AG09319 (cell line): ENCODE measurements at places on chromosomes 12 and 14.

DNA sequence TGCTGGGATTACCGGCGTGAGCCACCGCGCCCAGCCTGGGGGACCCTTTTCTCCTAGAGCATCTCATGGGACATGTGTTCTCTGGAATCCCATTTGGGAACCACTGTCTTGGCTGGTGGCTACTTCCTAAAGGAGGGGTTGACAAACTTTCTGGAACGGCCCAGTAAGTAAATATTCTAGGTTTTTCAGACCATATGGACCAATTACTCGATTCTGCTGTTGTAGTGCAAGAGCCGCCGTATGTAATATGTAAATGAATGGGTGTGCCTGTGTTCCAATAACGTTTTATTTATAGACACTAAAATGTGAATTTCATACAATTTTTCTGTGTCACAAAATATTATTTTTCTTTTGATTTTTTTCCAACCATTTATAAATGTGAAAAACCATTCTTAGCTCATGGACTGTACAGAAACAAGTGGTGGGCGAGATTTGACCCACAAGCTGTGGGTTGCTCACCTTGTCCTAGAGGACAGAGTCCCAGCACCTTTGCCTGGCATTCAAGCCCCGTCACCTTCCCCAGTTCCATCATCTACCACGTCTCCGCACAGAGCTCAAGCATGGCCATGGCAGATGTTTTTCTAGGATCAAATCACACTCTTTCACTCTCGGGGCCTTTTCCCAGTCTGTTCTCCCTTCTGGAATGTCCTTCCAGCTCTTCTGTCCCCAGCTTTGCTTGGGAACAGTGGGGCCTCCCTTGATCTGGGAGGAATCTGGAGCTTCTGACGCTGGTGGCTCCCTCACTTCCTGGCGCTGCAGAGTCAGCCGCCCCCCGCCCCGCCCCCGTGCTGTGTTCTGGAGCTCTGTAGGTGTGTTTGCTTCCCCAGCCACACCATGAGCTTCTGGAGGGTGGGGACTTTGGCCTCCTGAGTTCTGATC lies 17.9 kb upstream of the RCOR1 start:
- DNase-seq, result no peak

GRCh38 chr12:95416111-95416636 lies 57.8 kb upstream of the METAP2 start:
- no peak for DNase-seq

DNA sequence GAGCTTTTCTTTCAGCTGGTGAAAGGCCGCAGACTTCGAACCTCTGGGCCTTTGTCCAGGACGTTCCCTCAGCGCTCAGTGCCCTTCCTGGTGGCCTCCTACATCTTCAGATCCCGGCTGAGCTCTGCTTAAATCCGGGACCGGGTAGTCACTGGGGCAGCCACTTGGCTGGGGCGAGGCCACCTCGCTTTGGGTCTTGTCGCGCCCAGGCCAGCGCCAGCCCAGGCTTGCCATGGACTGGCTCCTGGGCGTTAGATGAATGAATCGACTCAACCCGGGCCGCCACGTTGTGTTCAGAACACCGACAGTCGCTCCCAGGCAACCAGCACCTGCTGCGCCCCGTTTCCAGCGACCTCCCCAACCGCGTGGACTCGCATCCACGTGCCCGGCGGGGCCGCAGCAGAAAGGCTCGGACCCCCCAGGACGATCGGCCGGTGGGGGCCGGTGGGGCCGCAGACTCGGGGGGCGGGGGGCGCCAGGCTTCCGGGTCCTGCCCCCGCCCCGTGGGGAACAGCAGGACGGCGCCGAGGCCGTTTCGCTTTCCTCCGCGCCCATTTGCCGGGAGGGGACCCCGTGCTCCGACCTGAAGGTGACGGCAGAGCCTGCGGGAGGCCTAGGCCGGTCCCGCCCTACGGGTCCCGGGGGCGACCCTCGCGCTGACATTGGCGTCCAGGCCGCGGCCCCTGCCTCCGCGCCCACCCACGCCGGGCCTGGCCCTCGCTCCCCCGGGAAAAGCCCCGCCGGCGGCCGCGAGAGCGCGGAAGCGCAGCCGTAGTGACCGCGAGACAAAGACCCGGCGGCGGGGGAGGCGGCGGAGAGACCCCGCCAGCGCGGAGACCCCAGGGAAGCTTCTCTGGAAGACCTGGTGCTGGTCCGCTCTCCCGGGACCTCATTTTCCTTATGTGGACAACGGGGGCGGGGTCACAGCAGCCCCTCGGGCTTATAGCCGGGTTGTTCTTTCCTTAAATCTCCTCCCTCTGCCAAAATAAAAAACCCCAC lies 37.3 kb upstream of the RCOR1 start:
- no peak for DNase-seq

DNA sequence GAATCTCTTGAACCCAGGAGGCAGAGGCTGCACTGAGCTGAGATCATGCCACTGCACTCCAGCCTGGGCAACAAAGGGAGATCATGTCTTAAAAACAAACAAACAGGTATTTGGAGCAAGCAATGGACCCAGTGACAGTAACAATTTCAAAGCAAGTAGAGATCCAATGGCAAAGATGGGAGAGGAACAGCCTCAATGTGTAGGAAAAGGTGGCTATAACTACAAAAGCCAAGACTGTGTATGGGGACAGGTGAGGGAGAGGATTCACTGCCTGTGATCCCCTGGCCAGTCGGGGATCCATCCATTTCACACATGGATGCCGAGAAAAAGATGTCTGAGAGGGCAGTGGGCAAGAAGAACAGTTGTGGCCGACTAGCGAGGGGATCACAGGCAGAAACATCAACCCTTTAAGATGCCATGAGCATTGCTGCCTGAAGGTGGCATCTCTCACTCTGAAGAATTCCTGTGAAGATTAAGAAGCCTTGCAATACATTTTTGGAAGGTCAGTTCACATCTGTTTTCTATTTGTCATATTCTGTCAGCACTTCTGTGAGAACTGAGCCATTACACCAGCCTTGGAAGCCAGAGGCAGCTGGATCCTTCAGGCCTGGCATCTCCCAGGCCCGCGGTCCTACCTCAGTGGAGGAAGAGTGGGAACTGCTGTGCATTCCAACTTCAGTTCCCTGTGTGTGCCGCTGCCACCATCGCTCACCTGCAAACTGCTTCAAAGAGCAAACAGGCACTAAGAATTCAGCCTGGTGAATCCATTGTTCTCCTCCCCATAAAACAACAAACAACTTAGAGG lies 54.5 kb upstream of the FRS2 start:
- DNase-seq, result peak; percentile 86

DNA sequence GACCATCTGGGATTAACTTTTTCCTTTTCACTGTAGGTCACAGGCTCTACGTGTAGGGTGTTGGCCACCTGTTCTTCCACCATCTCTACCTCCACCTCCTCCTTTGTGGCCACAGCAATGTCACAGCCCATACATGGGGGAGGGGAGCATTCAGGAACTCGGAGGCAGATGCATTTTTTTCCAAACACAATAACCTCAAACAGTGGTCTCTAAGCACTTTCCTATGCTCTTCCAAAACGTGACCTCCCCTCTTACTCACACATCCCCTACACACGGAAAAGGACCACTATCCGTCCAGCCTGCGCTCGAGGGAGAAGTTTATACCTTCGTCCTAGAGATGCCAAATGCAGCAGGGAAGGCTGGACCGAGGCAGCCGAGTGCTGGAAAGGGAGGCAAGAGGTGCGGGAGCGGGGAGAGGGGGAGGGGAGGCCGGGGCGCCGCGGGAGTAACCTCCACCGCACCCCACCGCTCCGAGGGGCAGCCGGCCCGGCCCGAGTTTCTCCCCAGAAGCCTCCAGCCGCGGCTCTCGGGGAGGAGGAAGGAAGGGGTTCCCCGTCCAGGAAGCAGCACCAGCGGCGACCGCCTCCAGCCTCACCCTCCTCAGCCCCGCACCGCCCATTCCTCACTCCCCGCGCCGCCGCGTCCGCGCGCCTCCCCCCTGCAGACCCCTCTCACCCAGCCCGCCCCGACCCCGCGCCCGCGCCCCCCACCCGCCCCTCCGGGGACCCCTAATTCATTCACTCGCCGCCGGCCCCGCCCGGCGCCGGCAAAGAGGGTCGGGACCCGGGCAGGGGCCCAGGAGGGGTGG lies 594 bp downstream of the KRAS start:
- DNase-seq, result no peak

- DNase-seq, result no peak
These were observed 62.1 kb upstream of the HECTD1 start for GRCh38 chr14:31269634-31270195.

DNA sequence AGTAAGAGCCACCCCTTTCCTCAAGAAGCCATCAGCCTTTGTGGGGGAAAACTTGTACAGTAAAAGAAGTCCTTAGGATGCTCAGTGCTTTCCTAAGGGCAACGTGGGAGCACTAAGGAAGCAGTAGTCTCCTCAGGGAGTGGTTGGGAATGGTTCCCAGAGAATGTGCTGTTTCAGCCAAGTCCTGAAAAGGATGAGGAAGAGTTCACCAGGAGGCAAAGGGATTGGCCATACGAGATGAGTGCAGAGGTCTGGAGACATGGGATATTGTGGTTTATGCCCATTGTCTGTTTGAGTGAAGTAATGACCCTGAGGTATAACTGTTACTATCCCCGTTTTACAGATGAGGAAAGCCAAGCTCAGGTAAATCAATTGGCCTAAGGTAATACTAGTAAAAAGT lies 86.0 kb upstream of the ATF1 start:
- no peak for DNase-seq

- no peak for DNase-seq
These were observed 62.0 kb upstream of the TUNAR start for GRCh38 chr14:95814363-95815225.

- peak; percentile 71 for DNase-seq
These were observed 1036.1 kb upstream of the TMEM132C start for GRCh38 chr12:127230843-127231260.

DNA sequence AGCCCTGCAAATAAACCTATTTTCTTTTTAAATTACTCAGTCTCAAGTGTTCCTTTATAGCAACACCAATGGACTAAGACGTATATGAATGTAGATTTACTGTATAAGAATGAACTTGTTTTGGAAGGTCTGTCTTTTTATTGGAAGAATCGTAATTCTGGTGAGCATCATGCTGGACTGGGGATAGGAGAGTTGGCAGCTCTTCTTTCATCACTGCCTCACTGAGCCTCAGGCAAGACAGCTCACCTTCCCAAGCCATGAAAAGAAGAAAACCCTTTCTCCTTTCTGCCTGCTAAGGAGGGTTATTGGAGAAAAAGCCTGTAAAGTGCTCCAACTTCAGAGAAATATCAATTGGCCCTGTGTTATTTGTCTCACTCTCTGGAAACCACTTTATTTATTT lies 9.1 kb upstream of the RNF34 start:
- no peak for DNase-seq

DNA sequence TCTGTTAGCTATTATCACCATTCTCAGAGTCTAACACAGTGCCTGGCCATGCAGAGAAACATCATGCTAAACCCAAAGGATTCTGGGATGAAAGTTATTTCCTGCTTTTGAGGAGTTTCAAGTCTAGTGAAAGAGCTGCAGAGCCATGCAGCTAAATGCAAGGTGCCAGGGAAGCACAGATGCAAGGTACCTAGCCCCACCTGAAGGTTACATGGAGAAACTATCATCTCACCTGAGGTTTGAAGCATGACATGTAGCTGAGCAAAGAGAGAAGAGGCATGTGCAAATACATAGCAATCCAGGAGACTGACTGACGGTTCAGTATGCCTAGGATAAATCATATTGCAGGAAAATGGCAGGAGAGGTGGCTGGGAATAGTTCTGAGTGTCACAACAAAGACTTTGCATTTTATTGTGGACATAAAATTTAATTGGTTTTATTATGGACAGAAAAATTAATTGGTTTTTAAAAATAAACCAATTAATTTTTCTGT lies 170.4 kb downstream of the PRKD1 start:
- DNase-seq, result no peak

DNA sequence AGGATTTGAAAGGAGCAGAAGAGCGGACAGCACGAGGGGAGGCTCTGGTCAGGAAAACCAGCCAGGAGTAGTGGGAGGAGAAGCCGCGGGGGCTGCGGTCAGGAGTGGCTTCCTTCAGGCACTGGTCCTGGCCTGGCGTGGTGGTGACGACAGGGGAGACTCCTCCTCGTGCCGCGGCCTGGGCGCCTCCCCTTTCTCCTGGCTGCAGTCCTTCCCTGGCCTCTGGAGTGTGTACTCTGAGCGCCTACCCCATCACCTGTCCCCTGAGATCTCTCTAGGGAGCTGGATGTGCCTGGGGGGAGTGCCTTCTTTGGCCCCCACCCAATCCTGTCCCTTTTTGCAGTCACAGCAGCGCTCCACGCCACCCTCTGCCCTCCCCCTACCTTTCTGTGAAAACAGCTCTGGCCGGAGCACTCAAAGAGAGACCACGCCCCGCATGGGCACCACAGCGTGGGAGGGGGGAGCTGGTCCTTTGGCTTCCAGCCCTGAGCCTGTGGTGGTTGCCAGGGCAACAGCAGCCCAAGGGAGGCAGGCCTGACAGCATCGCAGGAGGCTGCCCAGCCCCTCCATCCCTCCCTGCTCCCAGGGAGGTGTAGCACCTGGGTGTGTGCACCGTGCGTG lies 125.9 kb downstream of the CALM1 start:
- no peak for DNase-seq

- DNase-seq, result no peak
These were observed 251.0 kb upstream of the FAR2 start for GRCh38 chr12:28898038-28898437.

GRCh38 chr12:55862286-55862685 lies 19.6 kb upstream of the MMP19 start:
- no peak for DNase-seq

GRCh38 chr12:132600048-132601032 lies 10.0 kb downstream of the LRCOL1 start:
- no peak for DNase-seq

DNA sequence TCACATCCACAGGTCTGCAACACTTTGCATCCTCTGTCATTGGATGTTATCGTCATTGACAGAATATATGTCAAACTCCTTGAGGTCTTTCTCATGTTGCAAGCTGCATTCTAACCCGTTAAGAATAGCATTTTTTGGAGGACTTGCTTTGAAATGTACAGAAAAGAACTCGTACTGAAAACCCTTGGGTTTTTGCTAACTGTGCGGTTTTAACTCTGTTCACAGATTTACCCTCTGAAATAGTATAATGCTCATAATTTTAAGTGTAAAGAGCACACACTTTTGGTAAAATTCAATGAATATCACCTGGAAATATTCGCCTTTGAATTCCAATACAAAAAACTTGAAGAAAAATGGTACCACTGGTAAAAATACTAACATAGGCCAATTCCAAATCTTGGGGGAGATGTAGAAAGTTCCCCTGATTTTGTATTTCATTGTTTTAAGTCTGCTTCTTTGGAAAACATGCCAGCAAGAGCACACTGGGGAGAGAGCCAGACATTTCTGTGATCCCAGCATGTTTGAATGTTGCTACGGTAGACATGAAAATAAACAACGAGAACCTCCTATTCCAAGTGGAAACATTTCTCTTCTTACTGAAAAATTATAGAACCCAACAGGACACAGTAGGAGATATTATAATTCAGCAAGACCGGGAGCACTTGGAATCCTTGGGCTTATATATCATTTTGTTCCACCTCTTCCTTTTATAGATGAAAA lies 446.0 kb downstream of the AEBP2 start:
- DNase-seq, result no peak

- DNase-seq, result no peak
These were observed 59.5 kb downstream of the CMAS start for GRCh38 chr12:22105542-22105941.

DNA sequence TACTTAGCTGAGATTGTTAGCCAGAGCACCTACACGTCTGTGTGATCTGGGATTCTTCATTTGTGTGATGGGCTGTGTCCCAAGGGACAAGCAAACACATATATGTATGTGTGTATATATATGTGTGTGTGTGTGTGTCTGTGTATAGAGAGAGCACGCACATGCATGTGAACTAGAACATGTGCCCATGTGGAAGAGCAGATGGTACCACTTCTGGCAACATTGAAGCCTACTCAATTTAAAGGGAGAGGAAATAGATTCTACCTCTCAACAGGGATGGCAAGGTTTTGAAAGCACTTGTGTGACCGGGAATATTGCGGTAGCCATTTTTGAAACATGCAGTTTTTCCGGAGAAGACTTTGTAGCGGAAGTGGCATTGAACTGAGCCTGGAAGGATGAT lies 1.4 kb downstream of the TOMM20L start:
- DNase-seq, result no peak
